Renal cortex interstitium (tissue), 15 donors: ENCODE measurements at places on chromosomes 11 and 22.

DNA sequence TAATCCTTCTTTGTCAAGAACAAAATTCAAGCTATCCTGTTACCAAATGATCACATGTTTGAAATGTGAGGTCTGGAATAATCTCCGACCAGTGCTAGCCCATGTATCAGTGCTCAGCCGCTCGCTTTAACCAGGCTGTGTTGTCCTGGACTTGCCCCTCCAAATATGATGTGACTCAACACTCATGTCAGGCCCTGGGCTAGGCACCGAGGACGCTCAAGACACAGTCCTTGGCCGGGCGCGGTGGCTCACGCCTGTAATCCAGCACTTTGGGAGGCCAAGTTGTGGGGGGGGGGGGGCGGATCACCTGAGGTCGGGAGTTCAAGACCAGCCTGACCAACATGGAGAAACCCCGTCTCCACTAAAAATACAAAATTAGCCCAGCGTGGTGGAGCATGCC lies 54.1 kb upstream of the WNT7B start:
- DNase-seq = no peak

DNA sequence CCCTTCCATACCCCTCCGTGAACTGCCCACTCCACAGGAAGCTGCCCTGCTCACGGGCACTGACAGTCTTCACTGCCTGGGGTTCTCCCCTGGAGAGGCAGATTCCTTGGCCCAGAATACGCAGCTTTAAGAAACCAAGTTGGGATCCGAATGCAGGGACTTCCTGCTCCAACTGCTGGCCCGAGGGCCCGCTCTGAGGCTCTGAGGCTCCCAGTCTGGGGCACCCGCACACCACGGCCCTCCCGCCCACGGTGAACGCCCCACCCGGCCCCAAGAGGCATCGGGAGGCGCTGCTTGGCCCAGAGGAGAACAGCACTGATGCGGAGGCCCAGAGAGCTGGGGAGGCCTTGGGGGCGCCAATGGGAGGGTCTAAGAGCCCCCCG lies 42.3 kb downstream of the IGF2 start:
- DNase-seq = no peak

GRCh38 chr11:113690619-113691569 lies 15.2 kb downstream of the TMPRSS5 start:
- DNase-seq = no peak

GRCh38 chr11:103552086-103552485 lies 442.9 kb downstream of the DYNC2H1 start:
- DNase-seq = no peak

DNA sequence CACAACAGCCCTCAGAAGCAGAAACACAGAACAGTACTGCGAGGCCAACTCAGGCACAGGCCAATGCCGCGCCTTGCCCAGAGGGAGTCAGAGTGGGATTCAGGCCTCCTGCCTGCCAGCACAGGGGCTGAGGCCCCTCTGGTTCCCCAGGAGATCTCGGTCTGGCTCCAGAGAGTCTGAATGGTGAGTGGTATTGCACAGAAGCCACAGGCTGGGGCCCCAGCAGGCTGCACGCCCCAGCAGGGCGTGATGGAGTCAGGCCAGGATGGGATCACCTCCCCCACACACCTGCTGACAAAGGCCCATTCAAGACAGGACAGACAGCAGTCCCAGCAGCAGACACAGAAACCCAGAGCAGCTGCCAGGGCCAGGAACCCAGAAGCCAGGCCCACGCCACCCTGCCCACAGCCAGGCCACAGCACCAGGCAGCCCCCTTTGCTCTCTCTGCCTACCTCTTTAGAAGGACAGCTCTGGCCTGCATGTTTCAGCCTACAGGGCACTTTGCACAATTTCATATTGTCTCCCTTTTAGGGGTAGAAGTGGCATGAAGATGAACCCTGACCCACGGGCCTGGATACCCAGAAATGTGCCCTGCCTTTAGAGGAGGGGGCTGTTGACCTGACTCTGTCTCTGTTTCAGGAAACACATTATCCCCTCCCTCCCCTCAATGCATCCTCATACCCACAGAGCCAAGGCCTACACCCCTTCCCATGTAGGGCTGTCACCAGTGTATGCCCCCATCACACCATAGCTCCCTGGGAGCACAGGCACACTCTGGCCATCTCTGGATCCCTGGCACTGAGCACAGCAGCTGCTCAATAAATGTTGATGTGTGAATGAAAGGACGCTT lies 6.1 kb downstream of the FXYD6 start:
- DNase-seq = no peak

DNA sequence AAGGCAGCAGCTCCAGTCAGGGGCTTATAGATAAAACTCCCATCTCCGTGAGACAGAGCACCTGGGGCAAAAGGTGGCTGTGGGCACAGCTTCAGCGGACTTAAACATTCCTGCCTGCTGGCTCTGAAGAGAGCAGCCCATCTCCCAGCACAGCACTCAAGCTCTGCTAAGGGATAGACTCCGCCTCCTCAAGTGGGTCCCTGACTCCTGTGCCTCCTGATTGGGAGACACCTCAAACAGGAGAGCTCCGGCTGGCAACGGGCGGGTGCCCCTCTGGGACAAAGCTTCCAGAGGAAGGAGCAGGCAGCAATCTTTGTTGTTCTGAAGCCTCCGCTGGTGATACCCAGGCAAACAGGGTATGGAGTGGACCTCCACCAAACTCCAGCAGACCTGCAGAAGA lies 279.4 kb downstream of the LARGE1 start:
- no peak for DNase-seq

DNA sequence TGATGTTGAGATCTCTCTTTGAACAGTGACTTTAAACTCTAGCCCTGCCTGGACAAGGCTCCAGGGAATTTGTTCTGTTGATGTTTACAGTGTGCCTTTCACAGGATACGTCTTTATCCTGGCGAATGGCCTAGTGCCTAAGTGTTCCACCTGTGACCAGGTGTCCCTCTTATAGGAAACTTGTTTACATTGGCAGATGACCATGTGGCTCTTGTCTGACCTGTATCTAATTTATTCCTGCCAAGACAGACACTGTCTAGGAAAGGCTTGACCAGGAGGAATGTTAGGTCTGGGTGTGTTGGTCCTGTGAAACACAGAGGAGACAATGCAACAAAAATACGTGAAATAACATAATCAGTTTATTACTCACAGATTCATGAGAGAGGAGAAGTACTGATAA lies 875.6 kb downstream of the METTL15 start:
- no peak for DNase-seq

GRCh38 chr11:128941573-128942271 lies 949 bp downstream of the TP53AIP1 start:
- no peak for DNase-seq

GRCh38 chr22:40594924-40595323 lies 41.6 kb downstream of the MRTFA start:
- peak; percentile 27 for DNase-seq

- DNase-seq = no peak
Observed at GRCh38 chr22:19878461-19879245, 24.0 kb upstream of the GNB1L start.

DNA sequence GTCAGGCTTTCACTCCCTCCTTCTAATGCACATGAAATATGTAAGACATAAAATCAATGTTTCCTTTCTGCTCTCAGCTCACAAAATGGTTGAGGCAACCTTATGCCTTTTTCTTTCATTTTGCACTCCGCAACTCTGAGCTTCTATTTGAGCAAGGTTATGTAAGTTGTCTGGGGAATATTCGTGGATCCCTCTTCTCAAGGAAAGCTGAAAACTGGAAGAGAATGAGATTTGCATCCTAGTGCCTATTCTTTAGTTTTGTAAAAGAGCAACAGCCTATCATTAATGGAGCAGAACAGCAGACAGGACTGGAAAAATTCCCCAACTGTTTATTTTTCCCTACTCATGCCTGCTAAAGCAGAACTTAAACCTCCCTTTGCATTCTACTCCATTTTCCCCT lies 141.7 kb downstream of the FAM76B start:
- DNase-seq = no peak

- DNase-seq = peak; percentile 38
Observed at GRCh38 chr11:78420796-78421209, 3.2 kb upstream of the GAB2 start.

- DNase-seq = no peak
Observed at GRCh38 chr22:41768430-41768829, 32.0 kb upstream of the CCDC134 start.

- DNase-seq = peak; percentile 75
Observed at GRCh38 chr11:88555018-88555828, 217.7 kb upstream of the CTSC start.

DNA sequence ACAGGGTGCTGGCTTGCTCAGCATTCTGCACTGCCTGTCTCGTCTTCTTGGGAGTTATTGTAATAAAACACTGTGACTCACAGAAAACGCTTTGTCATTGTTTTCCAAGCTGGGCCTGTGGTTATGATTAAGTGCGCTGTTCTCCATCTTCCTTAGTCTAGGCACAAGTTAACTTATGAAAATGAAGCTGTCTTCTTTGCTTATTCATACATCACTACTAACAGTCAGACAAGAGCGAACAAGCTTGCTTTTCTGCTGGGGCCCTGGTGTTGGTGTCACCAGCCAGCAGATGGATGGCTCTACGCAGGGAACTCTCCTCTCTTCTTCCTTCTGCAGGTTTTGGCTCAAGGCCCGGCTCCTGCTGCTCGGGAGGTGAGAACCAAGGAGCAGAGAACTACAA lies 380.1 kb upstream of the SYN3 start:
- no peak for DNase-seq

DNA sequence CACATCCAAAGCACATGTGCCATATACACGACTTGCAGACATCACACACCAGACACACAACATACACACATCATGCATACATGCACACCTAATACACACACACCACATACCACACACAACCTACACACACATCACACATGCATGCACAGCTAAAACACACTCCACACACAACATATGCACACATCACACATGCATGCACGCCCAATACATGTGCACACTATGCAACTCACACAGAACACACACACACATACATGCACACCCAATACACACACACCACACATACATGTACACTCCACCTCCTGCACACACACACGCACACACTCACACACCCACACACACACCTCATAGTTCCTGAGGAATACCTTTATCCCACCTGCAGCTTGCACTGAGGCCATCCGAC lies 436.0 kb downstream of the MIAT start:
- DNase-seq = no peak

DNA sequence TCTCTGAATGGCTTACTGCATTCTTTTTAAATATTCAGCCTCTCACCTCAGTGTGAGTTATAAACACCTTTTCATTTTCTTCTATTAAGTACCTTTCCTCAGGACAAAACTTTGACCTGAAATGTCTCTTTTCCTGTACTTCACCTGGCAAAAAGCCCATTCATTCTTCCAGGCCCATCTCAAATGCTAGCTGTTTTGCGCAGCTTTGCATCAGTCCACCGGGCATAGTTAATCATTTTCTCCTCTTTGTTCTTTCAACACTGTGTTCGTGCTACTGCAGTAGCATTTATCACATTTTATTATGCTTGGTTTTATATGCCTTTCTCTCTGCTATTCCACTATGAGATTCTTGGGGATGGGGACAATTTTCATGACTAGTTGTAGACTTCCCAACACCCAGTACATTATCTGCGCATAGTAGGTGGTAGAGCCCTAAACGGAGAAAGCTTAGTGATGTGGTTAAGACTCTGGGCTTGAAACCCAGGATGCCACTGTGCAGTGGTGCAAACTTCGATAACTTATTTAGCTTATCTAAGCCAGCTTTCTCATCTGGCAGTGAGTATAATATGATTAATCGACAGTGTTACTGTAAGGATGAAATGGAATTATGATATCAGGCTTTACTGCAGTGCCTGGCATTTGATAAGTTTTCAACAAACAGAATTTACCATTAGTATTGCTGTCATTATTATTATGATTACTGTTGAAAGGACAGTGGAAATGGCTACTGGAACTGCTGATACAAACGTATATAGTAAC lies 695.7 kb downstream of the NELL1 start:
- no peak for DNase-seq

GRCh38 chr11:69086152-69087132 lies 37.7 kb downstream of the TPCN2 start:
- DNase-seq = no peak

DNA sequence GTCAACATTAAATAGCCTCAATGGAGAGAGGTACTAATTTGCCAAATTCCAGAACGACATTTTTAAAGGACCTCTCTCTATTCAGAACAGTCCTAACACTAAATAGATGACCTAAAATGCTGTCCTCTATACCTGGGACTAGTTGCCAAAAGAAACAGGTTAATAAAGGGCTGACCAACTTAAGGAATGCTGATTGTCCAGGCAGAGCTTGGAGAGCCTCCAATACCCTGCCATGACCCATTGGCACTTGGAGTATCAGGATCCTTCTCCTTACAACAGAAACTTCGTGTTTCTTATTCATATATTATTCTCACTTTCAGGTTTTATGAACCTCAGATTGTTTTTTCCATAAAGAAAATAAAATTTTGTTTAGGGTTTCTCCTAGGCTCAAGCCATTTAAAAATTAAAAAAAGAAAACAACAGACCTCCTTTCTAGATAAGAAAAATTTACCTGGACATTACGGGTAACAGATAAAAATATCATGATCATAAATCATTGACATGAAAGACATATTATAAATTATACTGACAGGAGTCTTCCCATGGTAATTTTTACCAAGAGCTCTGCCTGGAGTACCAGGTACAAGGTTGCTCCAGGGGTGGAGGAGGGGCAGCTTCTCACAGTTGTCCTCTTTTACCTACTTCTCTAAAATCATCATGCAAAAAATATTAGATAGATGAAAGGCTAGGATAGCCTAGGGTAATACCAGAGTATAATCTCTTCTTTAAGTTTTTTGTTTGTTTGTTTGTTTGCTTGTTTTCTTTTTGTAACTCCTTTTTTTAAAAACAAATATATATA lies 2.0 kb downstream of the LRRC4C start:
- DNase-seq = no peak

GRCh38 chr11:65417702-65418430 lies 4.7 kb upstream of the NEAT1 start:
- no peak for DNase-seq

GRCh38 chr11:15106201-15106965 lies 8.3 kb upstream of the INSC start:
- DNase-seq = no peak

GRCh38 chr11:107961480-107961879 lies 33.2 kb downstream of the RAB39A start:
- no peak for DNase-seq

DNA sequence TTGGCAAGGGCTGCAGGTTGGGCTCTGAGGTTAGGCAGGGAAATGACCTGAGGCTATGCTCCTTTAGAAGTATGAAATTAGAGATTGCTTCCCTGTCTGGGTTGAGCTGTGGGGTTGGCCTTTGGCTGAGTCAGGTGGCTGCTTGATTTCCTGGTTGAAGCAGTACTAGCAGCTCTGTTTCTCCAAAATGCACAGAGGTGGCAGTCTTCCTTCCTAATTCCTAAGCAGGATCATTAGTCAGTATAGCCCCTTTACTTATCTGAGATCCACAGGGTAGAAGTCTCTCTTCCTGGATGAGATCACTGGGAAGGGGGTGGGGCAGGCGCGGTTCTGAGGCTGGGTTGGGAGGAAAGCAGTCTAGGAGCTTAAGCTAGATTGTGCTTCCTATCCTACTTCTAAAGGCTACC lies 1917.5 kb downstream of the LRRC4C start:
- no peak for DNase-seq

DNA sequence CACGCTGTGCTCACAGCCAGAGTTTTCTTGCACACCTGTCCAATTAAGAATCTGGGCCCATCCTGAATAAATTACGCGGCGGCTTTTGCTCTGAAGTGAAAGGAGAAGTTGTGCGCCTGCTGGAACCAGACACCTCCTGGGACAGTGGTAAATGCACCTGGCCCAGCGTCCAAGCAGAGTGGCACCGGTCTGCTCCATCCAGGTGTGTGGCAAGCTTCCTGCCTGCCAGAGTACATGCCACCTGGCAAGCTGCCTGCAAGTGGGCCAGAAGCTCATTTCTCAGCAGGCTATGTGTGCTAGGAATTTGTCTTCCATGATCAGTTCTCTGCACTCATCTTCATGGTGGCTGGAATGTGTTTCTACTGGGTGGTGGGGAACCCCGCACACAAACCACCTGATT lies 660.6 kb downstream of the ETS1 start:
- DNase-seq = no peak
